ENCODE measurements at places on chromosomes 1 and 21.

GRCh38 chr1:227759341-227760300, 24.4 kb downstream of the SNAP47 start:
- peak; percentile 91 for DNase-seq

DNA sequence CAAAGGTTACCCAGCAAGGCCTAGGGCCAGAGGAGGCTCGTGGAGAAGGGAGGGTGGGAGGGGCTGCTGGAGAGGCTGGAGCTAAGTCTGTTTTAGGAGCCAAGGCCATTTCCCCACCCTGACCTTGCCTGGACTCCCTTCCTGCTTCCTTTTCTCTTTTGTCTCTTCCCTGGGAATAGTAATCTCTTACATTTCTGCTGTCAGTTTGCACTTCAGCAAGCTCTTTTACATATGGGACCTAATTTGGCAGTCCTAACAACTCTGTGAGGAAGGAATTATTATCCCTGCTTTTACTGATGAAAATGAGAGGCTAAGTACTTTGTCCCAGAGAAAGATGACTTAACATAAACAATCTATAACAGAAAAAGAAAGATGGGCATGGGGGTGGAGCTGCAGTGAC, 13.8 kb downstream of the OPTC start:
- no peak for DNase-seq

DNA sequence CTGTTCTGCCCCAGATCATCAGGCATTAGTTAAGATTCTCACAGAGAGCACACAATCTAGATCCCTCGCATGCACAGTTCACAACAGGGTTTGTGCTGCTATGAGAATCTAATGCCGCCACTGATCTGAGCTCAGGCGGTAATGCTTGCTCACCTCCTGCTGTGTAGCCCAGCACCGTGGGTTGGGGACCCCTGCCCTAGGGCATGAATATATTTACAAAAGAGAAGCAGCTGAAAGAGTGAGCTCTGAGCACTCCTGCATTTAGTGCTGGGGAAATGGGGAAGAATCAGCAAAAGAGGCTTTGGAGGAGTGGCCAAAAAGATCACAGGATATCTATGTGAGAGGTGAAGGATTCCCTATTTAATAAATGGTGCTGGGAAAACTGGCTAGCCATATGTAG, 5.6 kb downstream of the CFAP57 start:
- DNase-seq: no peak

GRCh38 chr1:16371725-16372124, 4.7 kb downstream of the SZRD1 start:
- DNase-seq: peak; percentile 29

GRCh38 chr1:2823921-2824610, 22.6 kb upstream of the TTC34 start:
- DNase-seq: no peak

- DNase-seq: no peak
These were observed 39.2 kb upstream of the SERBP1 start for GRCh38 chr1:67469431-67469830.

- no peak for DNase-seq
These were observed 65.3 kb downstream of the MEGF6 start for GRCh38 chr1:3546048-3546384.

Data from kidney glomerular epithelial cell (primary cell).